Stimulated activated CD8-positive, alpha-beta memory T cell treated with anti-CD3 and anti-CD28 coated beads, Interleukin-2, amount 100 ng/mL, for 48 hours (primary cell): ENCODE measurements at places on chromosomes 11 and 22.

DNA sequence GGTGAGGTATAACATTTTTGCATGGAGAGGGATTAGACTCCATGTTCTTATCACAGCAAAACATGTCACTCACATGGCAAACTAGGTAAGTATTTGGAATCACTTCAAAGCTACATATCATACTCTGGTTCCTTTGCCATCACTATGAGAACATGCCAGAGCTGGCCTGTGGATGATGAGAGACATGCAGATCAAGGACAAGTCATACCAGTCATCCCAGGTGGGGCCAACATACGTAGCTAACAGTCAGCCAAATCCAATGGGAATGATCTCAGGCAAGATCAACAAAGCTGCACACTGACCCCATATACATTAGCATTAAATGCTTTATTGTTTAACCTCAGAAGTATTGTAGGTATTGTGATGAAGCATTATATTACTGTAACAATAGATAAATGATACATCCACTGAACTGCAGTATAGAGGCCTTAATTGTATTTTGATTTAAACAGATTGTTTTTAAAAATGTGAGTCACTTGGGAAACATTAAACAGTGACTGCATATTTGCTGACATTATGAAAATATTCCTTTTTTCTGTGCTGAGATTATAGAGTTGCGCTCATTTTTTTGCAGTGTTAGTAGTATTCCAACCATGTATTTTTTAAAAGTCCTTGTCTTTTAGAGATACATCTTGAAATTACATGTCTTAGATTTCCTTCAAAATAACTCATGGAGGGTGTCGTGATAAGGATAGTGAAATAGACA lies 37.3 kb upstream of the ARL14EP start:
- no peak for DNase-seq

DNA sequence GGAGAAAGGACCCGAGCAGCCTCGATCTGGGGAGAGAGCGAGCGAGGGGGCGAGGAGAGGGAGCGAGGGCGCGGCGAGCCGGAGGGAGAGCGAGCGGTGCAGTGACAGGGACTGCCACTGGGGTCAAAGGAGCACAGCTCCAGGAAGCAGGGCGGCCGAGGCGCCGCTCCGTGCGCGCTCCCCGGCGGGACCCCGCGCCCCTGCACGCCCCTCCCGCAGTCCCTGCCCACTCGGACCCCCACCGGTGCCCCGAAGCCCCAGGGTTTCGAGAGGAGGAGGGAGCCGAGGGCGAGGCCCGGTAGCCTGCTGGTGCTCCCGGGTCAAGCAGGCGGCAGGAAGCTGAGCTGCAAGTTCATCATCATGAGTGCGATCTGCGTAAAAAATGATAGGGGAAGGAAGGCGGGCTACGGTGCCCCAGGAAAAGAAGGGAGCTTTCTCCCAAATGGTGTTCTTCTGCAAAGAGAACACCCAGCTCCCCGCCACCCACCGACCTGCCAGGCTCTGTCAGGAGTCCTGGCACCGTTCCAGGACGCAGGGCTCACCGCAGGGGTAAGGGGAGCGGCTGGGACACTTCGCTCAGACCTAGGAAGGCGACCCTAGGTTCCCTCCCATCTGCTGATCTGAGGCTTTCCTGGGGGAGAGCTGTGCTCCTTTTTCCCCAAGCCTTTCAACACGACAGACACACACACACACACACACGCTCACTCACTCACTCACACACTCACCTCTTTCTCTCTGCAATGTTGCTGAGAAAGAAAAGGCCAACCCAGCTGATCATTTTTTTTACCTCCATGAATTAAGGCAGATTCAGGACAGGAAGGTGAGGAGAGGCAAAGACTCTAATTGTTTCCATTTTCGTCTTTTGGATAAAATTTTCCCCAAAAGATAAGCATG lies at the start of gene MPPED2:
Gene MPPED2, minus strand, starts transcription at position 103 of the 894 bp plus-strand sequence. CDS start 5,980 bp downstream, outside the sequence.
- no peak for DNase-seq

DNA sequence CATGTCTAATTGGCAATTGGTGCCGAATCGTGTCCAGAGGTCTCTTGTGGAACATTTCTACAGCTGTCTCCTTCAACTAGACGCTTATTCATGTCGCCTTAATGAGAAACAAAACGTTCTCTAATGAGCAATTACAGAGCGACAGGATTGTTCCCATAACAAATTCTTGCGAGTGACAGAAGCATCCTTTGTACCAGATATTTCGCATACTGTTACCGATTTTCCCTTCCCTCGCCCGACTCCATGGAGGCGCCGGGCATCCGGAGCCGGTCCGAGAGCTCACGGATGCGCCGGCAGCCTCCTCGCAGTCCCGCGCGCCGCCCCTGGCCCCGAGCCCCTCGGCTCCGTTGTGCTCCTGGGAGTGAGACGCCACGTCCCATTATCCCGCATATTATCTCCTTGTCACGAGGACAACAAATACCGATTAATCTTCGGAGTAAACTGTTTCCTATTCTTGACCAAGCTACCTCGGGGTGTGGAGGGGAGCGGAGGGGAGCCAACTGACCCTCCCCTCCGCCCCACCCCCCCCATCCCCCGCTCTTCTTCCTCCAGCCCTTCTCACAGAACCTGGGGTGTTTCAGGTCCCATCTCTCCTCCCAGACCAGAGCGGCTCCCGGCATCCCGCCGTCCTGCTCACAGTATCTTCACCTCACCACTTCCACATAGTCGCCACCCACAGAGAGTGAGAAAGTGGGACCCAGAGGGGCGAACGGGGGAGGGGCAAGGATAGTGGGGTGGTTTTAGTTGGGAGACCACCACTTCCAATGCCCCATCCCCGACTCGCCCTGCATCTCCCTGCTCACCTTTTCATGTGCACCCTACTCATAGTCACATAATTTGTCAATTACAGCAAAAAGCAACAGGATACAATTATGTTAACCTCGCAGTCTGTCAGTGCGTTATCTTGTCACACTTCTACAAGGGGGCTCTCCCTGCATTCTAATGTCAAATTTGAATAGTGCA lies 11.4 kb downstream of the PAX6 start:
- no peak for DNase-seq

GRCh38 chr11:117039900-117040299 lies 58.3 kb downstream of the SIK3 start:
- DNase-seq: no peak

GRCh38 chr22:45477366-45478107 lies 25.1 kb upstream of the FBLN1 start:
- DNase-seq: no peak
